A172 (cell line): ENCODE measurements at places on chromosomes 12 and 14. TPM values are rescaled to one million over a fixed set of nuclear protein-coding genes. Genes with fewer than 3 reads are reported as not detected.

DNA sequence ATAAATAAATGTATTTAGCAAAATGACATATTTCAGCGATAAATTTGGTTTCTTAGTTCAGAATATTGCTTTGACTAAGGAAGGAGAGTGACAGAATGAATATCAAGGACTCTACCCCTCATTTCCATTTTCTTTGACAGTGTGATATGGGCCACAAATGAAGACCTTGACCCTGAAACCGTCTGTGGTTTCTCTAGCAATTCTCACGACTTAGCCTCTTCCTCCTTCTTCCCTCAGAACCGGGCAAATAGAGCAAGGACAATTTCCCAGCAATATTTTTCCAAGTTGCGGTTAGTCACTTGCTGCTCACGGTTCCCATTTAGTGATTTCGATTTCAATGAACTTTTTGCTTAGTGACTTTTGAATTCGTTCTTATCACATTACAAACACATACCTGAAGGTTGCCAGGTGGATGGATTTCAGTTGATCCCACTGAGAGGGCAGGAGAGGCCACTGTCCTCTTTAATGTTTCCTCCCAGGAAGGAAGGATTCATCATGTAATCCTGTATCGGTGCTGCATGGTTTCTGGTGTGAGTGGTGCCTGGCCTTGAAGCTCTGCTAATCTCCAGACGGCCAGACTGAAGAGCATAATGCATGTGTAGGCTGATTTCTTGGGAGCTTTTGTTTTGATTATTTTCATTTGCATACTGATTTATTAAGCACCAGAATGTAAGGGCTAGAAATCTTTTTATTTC lies 77.6 kb downstream of the CHST11 start:
- no peak for DNase-seq

Gene GSKIP
- 32.8 and 33.6 TPM in 2 replicates for total RNA-seq

DNA sequence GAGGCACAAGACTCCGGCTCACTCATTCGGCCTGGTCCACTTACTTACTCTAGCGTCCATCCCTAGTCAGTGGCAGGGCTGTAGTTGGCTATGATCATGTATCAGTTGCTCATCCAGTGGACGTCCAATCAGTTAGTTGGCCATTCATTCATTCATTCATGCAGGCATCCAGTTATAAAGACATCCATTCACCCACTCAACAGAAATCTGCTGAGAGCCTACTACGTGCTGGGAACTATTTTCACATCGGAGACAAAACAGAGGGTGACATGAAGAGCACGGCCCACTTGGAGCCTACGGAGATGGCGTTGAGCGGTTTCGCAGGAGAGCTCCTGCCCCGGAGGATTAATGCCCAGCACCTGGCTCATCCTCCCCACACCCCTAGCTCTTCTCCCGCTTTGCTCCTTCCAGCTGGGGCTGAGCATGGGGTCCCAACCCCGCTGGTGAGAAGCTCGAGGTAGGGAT lies 49.7 kb downstream of the SNAPC1 start:
- DNase-seq: no peak

DNA sequence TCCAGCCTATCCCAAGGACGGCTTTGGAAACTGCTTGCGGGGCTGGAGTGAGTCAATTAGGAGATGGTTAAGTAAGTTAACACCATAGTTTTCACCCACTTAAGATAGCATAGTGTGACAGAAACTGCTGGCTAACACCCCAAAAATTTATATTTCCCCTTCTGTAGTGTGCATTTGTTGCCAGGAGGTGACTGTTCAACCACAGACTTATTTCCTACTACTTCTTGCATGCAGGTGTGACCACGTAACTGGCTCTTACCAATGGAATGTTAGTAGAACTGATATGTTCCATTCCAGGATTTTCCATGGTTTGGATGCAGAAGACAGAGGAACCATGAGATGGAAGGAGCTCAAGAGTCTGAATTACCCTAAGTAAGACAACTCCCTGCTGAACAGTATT lies 52.9 kb upstream of the SLC35F4 start:
- DNase-seq: peak; percentile 1

DNA sequence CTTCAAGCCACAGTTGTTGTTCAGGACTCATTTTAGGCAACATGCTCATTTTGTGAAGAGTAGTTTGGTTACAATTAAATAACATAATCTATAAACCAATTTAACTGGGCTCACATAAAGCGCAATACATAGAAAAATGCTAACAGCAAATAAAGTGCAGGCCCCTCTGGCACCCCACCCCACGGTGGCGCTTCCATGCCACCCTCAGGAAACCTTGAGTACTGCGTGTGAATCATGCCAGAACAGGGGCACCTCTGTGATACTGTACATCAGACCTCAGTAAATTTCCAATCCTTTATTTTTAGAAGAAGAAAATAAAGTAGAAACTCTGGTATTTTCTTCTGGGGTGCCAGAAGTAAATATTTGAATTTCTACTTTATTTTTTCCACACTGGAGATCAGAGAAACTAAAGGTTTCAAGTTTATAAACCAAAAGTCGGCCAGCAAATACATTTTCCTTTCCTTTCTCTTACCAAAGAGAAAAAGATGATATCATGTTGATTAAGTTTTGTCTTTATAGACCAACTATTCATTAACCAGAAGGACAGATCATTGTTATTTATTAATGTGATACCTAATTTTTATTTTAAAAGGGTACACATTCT lies 316.8 kb downstream of the PAWR start:
- peak; percentile 6 for DNase-seq

GRCh38 chr12:110310763-110311162 lies 29.7 kb downstream of the ATP2A2 start:
- no peak for DNase-seq

- DNase-seq: no peak
Observed at GRCh38 chr14:61878931-61879330, 116.7 kb downstream of the SNAPC1 start.

Gene GNB3
- total RNA-seq: 0.19 and 5.1 TPM in 2 replicates

- DNase-seq: no peak
Observed at GRCh38 chr14:72594099-72594901, 299.6 kb downstream of the DPF3 start.

DNA sequence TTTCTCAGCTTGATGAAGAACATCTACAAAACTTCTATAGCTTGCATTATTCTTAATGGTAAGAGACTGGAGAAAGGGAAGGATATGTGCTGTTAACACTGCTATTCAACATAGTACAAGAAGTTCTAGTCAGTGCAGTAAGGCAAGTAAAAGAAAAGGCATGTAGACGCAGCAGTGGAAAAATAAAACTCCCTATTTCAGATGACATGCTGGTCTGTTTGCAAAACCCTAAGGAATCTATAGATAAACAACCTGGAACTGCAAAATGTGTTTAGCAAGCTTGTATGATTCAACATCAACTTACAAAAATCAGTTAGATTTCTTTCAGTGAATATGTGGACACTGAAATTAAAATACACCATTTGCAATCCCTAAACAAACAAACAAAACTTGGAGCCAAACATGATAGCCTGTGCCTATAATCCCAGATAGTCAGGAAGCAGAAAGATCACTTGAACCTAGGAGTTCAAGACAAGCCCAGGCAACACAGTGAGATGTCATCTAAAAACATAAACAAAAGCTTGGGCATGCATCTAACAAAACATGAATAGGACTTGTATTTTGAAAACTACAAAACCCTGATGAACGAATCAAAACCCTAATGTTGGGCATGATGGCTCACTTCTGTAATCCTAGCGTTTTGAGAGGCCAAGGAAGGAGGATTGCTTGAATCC lies 293.6 kb upstream of the RGS6 start:
- no peak for DNase-seq

GRCh38 chr12:24705741-24706358 lies 243.1 kb downstream of the BCAT1 start:
- DNase-seq: no peak

Gene KCNA1
- not detected in 2 replicates for total RNA-seq

DNA sequence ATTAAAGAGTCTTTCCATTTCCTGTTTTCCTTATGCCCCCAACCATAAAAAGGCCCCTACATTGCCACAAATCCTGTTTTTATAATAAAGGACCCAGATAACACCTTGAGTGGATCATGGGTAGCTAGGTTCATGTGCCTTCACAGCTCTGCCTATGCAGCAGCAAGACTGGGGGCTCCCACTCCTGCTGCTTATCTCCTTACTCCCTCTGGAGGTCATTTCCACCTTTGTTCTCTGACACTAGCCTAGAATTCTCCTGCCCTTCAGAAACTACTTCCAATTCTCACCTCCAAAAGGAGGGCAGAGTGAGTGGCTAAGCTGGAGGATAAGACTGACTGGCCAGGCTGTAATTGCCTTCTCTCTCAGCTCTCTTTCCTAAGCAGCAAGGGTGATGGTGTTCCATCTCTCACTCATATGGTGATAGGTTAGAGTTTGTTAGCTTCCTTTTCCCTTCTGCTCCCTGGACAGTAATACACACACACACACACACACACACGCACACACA lies 20.0 kb upstream of the STAC3 start:
- DNase-seq: no peak

- DNase-seq: no peak
Observed at GRCh38 chr14:38790916-38791315, 312.1 kb downstream of the SEC23A start.

- DNase-seq: no peak
Observed at GRCh38 chr12:80846952-80847351, 90.8 kb downstream of the LIN7A start.

DNA sequence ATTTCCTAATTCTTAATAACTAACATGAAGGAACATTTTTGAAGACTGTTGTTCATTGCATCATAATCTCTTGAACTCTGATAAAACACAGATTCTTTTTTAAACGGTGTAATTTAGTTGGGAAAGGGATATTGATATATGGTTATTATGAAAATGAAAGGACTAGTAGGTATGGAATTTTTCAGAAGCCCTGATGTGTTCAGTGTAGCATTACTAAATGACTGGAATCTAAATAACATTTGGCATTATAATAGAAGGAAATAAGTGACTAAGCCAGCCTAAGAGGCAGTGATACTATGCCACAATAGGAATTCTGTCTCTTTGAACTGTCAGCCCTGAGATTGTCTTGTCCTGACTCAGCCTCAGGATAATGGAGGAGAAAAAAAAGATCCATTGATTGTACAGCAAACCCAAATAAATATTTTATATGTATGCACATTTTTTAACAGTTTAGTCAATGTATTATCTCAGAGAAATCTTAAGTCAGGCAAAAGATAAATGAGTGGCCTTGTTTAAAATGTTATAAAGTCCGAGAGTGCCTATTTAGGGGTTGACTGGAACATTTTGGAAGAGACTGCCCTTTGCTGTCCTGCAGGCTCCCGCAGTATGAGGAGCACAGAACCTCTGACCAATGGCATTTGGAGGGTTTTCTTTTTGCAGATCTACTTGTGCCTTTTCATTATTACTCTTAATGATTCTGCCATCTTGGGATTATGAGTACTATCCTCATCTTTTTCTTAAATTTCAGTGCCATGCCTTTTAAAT lies 271.2 kb downstream of the EGLN3 start:
- peak; percentile 74 for DNase-seq

Gene TMEM119
- not detected in 2 replicates for total RNA-seq

GRCh38 chr14:30698463-30698862 lies 76.3 kb downstream of the SCFD1 start:
- DNase-seq: no peak

GRCh38 chr12:114995891-114996290 lies 311.9 kb upstream of the TBX3 start:
- no peak for DNase-seq

DNA sequence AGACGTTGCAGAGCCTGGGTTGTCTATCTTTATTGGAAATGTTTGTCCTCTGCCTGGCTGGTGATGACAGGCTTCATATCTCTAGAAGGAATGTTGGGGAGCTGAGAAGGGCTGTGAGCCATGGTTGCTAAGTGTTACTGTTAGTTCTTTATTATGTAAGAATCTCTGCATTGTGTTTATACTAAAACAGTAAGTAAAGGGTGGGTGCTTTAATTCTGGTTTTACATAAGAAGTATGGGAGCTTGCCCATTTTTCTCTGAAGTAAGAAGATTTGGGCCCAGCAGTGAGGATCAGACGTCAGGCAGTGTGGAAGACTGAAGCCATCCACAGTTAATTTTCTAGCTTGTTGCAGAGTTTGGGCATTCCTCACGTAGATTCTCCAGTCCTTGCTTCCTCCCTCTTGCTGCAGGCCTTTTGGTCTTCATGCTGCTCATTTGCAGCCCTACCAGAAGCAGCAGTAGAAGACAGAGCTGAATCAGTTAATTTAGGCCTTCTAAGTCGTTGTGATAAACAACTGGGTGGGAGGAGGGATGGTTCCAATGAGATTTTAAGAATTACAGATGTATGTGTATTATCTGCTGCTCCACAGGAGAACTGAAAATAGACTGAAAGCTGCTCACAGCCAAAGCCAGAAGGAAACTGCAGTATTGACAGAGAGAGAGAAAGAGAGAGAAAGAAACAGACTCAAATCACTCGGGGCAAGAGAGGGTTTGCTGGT lies 21.4 kb downstream of the WNT5B start:
- no peak for DNase-seq

DNA sequence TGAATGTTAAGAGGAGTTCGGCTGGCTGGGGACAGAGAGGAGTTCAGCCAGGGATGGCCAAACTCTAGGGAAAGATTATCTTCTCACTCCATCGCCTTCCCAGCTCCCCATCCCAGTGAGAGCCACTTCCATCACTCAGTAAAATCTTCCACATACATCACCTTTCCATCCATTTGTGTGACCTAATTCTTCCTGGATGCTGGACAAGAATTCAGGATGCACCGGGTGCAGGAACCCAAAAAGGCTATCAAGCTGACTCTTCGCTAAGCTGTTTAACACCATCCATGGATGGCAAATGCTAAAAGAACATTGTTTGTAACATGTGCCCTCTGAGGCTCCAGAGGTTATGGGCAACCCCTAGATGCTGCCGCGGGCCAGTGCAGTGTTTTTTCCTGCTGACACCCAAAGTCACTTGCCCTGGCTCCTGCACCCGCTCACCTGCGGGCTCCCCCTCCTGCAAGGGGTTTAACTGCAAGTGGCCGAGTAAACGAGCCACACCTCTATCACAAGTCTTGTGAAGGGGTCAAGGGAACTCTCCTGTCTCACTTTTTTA lies 216.0 kb upstream of the NPAS3 start:
- no peak for DNase-seq

DNA sequence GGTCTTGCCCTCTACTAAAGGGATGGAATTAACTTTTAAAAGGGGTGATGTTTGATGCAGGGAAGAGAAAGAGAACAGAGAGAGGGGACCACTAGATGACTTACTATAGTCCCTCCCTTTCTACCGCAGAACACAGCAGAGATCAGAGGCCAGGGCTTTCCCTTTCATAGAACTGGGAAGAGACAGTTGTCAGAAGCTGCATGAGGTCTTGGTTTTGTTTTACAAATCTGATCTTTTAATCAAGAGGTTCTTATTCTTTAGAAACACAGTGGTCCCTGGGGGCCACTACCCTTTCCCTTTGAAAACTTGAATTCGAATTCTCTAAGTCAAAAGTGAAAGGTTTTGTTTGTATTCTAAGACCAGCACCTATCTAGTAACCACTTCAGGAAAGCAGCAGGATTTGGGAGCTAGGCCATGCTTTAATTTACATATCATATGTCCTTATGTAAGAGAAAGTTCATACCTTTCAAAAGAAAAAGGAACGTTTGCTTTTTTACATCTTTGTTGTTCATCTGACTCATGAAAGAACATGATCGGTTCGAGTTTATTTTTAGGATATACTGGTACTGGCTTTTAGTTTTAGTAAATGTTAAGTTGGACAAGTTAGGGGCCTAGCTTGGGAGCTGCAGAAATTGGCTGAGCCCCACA lies 6.3 kb downstream of the FBXL14 start:
- DNase-seq: no peak
